Body of pancreas (tissue), 4 donors: ENCODE measurements at places on chromosomes 11 and 22. TPM values are rescaled to one million over a fixed set of nuclear protein-coding genes. Genes with fewer than 3 reads are reported as not detected.

RAB36 gene
- total RNA-seq: 3.1 TPM

GP1BB gene
- total RNA-seq: 6.2 TPM

BRSK2 gene
- total RNA-seq: 67.5 TPM

OR6A2 gene
- total RNA-seq: 1.0 TPM

PNPLA3 gene
- total RNA-seq: 0.78 TPM

BTBD18 gene
- not detected for total RNA-seq

FIBIN gene
- 9.6 TPM for total RNA-seq

PARVA gene
- 32.0 TPM for total RNA-seq
